CD4-positive, alpha-beta memory T cell (primary cell): ENCODE measurements at places on chromosomes 2 and 18.

DNA sequence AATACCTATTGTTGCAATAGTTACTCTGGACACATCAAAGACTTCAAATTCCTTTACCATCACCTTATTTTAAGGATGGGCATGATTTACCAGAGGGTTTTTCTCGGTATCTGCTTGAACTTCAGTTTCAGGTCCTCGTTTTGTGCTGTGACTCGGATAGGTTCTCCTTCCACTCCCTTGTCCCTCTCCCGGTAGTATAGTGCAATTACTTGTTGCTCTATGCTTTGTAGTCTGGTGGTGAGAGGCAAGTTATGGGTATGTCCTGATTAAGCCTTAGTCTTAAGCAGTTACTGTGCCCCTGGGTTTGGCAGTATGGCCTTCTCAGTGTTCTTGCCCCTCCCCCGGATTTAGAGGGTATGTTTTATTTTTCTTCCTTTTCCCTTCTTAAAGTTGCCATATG is 96.6 kb downstream of the RHBDD1 start:
- DNase-seq = no peak

DNA sequence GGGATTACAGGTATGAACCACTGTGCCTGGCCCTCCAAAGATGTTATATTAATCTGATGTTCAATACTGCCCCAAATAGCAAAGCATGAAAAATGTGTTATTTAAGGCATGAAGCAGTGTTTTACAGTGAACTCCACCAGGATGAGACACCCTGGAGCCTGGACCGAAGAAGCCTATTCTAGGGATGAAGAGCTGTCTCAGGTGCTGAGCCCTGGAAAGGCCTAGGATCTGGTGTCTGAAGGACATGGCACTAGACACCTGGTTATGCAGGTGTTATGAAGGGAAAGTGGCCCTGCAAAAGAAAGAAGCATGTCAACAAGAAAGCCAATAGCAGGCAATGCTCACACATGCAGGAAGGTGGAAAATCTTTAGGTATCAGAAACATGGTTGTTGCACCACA is 374.4 kb downstream of the CLIP4 start:
- no peak for DNase-seq

- no peak for DNase-seq
These were observed 237.3 kb downstream of the OSR1 start for GRCh38 chr2:19120941-19121750.

DNA sequence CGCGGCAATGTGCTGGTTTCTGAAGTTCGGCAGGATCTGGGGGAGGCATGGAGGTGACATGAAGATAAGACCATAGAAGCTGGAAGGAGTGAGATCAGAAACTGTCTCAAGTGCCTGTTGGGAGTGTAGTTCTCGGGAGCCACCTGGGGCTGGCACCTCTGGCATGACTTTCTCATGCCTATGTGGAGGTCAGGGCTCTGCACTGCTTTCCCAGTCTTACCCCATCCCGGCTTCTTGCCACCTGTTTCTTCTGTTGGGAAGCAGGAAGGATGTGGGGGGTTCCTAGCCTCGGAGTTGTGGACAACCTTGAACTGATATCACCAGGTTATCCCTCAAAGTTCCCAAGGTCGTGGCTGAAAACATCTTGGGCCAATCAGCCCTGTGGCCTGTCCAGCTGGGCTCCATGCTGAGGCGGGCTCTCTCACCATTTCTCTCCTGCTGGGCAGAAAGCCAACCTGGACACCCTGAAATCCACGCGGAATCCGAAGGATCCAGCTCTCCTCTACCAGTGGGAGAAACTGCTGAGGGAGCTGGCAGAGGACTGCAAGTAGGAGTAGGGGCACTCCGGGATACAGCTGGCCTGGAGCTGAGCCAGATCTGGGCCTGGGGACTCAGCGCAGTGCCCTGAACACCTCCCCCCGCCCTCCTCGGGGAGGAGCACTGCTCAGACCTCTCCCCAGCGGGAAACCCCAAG is 42.5 kb downstream of the FER1L5 start:
- no peak for DNase-seq

GRCh38 chr2:110800611-110801402 is 68.4 kb downstream of the ACOXL start:
- no peak for DNase-seq

DNA sequence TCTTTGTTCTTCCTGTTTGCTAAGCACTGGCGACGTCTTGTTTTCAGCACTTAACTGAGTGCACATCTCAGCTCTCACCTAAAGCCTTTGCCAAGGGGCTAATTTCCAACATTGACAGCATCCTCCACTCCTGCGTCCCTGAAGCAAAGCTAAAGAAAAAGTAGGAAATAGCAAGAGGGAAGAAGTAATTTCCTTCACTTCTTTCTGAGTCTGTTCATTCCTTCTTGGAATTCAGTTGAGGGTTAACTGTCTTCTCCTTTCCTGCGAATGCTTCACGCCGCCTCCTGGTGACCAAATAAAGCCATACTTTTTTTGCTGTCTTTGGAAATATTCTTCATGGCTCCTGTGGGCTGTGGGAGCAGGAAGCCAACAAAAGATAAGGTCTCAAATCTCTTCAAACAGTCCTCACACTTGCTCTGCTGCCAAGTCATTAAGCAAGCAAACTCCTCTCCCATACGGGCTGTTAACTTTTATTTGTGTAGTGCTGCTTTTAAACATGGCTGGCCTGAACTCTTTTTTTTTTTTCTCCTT is 100.9 kb downstream of the DPP10 start:
- DNase-seq = no peak

DNA sequence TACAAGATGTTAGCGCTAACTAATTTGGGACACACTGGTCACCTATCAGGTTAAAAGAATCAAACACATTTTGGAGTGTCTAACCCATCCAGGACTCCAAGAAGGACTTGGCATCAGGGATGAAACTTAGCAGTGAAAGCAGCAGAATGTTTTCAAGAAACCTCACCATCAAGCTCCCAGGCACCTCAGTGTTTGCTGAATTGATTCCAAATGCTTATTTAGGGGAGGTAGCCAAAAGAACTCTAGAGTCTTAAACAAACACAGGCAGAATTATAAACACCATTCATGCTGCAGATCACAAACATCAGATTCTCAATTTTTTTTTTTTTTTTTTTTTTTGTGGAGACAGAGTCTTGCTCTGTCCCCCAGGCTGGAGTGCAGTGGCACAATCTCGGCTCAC is 122.8 kb upstream of the UXS1 start:
- no peak for DNase-seq

DNA sequence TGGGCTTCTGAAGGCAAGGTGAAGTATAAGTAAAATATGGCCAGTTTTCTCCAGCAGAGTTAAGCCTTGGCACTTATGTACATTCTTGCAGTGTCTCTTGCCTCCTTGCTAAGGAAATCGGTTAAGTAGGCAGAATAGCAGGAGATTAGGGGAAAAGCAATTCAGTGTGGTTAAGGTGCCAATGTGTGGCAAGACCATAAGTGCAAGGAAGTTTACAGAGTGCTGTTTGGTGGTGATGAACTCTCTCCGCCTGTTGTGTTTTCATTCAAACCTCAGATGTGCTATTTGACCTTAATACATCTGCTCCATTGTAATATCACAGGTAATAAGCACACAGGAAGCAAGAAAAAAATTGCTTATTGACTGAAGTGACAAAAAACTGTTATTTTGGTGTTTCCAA is 156.1 kb downstream of the MGAT5 start:
- DNase-seq = no peak

DNA sequence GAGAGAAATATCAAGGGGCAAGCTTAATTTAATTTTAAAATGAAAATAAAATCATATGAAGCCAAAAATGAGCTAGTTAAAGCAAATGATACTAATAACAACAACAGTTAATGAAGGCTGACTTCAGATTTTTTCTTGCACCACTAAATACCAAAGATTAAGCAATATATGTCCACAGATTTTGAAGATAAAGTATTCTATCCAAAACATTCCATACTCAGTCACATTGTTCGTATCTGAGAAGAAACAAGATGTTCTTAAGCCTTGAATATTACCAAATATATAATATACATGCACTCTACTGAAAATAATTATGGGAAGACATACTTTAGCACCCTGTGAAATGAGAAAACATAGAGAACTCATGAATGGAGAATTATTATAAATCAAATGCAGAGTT is 593.3 kb upstream of the SYT4 start:
- DNase-seq = no peak

DNA sequence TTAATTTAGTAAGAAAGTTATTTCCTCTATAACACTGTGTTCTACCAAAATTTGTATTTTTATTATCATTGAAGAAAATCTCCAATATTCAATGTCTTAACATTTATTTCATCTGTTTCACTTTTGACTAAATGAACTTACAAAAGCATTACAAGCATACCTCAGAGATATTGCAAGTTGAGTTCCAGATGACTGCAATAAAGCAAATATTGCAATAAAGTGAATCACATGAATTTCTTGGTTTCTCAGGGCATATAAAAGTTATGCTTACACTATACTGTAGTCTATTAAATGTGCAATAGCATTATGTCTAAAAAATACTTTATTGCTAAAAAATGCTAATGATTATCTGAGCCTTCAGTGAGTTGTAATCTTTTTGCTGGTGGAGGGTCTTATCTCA is 78.3 kb downstream of the TTC32 start:
- no peak for DNase-seq

DNA sequence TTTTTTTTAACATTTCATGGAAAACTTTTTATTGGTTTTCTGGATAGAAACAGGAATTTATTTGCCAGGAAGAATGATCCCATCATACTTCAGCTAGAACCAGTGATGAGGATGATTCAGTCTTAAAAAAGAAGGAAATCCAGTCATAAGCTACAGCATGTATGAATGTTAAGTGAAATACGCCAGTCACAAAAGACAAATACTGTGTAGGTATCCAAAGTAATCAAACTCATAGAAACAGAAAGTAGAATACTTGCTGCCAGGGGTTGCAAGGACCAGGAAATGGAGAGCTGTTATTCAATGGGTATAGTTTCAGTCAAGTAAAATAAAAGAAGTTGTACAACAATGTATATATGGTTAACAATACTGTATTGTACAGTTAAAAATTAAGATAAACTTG is 21.3 kb downstream of the PSME4 start:
- no peak for DNase-seq

GRCh38 chr2:40230707-40231432 is 221.0 kb downstream of the SLC8A1 start:
- no peak for DNase-seq

GRCh38 chr2:74887960-74888700 is 54.2 kb downstream of the HK2 start:
- no peak for DNase-seq

DNA sequence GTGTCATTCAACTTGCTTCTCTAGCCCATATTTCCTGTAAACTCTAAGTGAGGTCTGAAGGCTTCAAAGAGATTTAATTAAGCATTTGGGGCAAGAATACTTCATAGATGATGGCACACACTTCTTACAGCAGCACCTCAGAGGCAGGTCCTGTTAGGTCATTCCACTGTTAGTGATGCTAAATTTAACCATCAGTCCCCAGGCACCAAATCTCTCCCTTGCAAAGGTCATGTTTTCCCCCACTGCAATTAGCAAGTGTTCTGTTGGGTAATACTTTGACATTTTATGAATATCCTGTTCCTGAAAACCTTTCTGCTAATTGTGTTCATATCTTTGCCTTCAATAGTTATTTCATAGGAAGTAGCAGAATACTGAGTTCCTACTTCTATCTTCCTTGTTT is 117.0 kb downstream of the STK39 start:
- DNase-seq = no peak

DNA sequence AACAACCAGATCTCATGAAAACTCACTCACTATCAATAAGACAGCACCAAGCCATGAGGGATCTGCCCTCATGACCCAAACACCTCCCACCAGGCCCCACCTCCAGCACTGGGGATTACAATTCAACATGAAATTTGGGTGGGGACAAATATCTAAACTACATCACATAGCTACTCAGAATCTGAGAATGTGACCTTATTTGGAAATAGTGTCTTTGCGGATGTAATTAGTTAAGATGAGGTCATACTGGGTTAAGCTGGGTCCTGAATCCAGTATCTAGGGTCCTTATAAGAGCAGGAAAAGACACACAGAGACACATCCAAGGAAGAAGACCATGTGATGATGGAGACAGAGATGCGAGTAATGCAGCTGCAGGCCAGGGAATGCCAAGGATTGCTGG is 27.5 kb upstream of the REEP1 start:
- no peak for DNase-seq

GRCh38 chr2:128640166-128640844 is 321.6 kb upstream of the HS6ST1 start:
- no peak for DNase-seq

GRCh38 chr2:16365366-16365765 is 300.3 kb downstream of the CYRIA start:
- DNase-seq = no peak

- no peak for DNase-seq
These were observed at the start of gene GPR39 for GRCh38 chr2:132416723-132417395. Gene GPR39 (plus strand): TSS chr2:132416805.

DNA sequence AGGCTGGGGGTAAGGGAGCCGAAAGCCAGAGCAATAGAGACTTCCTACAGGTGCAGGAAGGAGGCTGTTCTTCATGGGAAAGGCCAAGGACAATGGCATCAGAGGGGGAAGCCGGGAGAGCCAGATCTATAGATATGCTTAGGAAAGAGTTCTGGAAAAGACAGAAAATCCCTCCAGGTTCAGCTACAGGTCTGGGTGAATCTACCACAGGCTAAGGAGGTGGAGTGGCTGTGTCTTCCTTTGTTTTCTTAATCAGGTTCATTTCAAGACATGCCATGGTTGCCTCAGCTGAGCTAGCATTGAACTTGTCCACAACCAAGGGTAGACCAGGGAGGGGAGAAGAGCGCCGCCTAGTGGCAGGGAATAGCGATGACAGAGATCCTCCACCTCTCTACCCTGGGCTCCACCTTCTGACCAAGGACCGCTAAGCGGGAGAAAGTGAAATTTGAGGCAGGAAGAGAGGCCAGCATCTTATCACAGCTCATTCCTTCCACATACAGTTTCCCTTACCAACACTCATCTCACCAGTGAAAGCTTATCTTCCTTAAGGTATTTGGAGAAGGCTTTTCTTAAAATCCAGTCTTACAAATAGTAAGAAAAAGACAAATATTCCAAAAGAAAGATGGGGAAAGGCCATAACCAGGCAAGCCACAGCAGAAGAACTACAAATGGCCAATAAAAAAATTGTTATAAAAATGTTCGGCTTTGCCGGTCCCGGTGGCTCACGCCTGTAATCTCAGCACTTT is 74.2 kb downstream of the VIT start:
- DNase-seq = no peak

GRCh38 chr2:48870503-48870902 is 115.0 kb upstream of the LHCGR start:
- no peak for DNase-seq

GRCh38 chr2:11753886-11754699 is 7.7 kb downstream of the LPIN1 start:
- DNase-seq = peak; percentile 44

DNA sequence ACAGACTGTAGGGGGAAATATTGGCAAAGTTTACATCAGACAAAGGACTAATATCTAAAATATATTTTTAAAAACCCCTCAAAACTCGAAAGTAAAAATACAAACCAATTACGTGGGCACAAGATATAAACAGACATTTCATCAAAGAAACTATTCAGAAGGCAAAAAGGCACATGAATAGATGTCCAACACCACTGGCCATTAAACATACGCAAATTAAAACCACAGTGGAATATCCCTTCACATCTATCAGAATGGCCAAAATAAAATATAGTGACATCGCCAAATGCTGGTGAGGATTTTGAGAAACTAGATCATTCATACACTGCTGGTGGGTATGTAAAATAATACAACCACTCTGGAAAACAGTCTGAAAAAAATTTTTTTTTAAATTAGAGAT is 30.6 kb upstream of the PAPOLG start:
- DNase-seq = no peak
